Fibroblast of upper back skin (primary cell): ENCODE measurements at places on chromosomes 4 and X.

DNA sequence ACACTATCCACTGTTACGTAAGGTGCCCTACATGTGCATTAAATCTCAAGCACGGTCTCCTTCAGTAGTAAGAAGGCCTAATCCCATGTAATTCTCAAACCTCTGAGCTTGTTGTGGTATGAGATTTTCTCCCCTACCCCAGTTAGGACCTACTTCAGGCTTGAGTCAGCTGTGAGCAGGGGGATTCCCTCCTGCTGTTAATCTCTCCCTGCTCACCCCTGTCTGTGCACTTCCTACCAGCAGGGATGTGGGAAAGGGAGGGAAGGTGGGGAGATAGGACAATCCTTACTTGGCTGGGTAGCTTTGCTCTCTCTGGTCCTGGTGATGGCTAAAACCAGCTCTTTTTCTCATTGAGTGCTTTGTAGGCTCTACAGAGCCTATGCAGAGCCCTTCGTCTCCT, 60.8 kb downstream of the PALLD start:
- DNase-seq, result no peak

GRCh38 chr4:154958121-154958520, 177.0 kb downstream of the RBM46 start:
- DNase-seq, result no peak

DNA sequence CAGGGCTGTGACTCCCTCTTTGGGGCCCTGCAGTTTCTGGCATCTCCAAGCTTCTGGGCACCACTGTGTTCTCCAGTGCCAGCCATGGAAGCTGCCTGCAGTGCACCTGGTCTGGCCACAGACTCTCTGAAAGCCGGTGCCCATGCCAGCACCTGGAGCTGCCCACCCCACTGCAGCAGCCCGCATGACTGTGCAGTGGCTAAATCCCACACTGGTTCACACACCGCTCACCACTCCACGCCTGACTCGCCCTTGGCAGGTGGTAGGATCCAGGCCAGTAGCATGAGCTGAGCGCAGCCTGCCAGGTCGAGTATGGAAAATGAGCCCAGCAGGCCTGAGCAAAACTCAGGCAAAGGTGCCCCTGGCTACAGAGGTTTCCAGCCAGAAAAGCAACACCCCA, 72.8 kb upstream of the INTU start:
- no peak for DNase-seq

DNA sequence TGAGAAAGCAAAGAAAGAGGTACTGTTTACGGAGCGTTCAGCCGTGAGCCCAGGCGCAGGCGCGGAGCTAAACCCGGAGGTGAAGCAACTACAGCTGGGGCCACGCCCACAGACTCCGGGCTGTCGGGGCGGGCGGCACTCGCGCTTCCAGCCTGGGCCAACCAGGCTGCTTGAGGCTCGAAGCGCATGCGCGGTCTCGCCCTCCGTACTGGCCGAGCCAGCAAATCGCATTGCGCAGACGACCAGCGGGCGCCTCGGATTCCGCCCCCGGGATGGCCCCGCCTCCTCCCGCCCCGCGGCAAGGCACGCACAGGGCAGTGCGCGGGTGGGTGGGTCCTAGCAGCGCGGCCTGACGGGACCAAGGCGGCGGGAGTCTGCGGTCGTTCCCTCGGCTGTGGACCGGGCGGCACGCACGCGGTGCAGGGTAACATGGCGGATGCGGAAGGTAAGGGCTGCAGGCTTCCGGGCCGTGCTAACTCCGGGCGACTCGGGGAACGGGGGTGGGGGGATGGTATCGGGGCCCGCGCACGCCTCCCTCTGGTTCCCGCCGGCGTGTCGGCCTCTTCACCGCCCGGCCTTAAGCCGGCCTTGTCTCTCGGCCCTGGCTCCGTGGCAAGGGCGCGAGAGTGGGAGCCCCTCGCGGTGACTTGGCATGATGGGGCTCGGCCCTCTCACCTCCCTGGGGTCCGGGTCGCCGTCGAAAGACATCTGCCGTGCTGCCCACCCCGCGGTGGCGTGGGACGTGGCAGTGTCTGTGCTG, at the start of gene DKC1:
Gene DKC1 (plus strand): TSS at position 328 of the 760 bp plus-strand sequence. CDS start 102 bp downstream, at position 430.
- DNase-seq, result peak; percentile 94

DNA sequence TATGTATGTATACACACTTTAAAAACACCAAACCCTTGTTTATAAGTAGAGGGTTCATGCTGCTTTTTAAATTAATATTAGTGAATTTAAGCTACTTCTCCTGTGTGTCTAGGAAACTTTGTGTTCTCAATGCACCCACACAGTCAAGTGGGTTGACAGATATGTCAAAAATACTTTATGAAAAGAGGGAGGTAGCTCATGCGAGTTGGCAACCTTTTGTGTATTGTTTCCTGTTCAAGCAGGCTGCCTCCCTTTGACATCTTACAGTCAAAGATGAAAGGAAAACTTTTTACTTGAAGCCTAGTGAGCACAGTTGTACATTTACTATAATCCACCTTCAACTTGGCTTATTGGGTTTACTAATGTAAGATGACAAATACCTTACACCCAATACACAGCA, 218.4 kb downstream of the KLHL13 start:
- no peak for DNase-seq

DNA sequence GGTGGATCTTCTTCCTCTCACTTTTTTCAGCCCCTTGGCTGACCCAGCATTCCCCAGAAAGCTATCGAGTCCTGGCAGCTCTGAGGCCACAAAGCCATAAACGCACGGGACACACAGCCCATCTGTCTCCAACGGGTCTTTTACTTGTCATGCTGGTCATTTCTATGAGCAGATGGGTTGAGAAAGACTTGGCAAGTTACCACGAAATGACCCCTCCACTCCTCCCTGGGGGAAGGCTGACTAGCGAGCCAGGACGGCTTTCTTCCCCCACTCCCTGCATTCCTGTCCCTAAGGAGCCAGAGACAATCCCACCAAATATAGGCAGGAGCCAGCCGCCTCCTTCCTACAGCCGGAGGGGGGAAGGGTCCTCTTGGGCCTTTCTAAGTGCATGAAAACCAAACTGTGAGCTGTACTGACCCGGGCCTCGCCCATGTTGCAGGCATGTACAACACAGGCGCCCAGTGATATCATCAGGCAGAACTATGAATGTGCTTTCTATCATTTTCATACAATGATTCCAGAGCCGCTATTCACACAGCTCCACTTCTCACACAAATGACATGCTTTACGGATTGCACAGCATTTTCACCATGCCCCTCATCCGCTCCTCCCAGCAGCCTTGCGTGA, 28.6 kb downstream of the AFAP1 start:
- DNase-seq, result peak; percentile 98
